ENCODE measurements at places on chromosomes 3 and 15. TPM values are rescaled to one million over a fixed set of nuclear protein-coding genes. Genes with fewer than 3 reads are reported as not detected.

The SLC9C1 gene
- polyA plus RNA-seq, result 0.09 TPM

The POLR2H gene
- polyA plus RNA-seq, result 157 TPM

The PRR23B gene
- not detected for polyA plus RNA-seq

The ACSBG1 gene
- 0.86 TPM for polyA plus RNA-seq

The LEKR1 gene
- polyA plus RNA-seq, result 1.8 TPM

The SEC22C gene
- polyA plus RNA-seq, result 32.8 TPM

The MAP1A gene
- 2.7 TPM for polyA plus RNA-seq

The CLDN18 gene
- not detected for polyA plus RNA-seq

The XYLB gene
- polyA plus RNA-seq, result 7.9 TPM

Measured in kidney (tissue), 22 donors.